ENCODE measurements at places on chromosomes 6 and 20.

GRCh38 chr20:31818376-31818908 is 714 bp upstream of the MYLK2 start:
- DNase-seq = no peak

- DNase-seq = no peak
Measured at GRCh38 chr6:113989675-113990074, 18.7 kb upstream of the HDAC2 start.

- peak; percentile 34 for DNase-seq
Measured at GRCh38 chr6:123323452-123324329, 313.1 kb downstream of the TRDN start.

DNA sequence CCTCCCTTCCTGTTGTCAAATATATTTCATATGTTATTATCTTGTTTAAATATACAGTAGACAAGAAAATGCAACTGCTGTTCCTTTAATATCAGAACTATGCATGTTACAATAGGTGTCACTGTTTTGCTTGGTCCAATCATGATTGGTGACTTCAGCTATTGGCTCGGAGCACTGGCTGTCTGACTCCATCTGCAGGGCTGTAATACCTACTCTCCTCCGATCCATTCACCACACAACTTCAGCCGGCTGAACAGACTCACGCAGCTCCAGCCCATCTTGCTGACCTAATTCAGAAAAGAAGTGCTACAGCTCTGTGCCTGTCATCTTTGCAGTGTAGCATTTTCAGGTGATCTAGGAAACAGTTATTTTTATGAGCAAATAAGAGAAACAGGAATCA is at the start of gene BTBD3:
Gene BTBD3, plus strand, starts transcription at position 231 of the 400 bp plus-strand sequence. CDS start 383 bp downstream, outside the sequence.
- peak; percentile 20 for DNase-seq

- no peak for DNase-seq
Measured at GRCh38 chr6:52640916-52641315, 30.0 kb upstream of the TMEM14A start.

- no peak for DNase-seq
Measured at GRCh38 chr20:53897884-53898555, 172.4 kb downstream of the BCAS1 start.

- no peak for DNase-seq
Measured at GRCh38 chr20:42118001-42118400, 499.8 kb upstream of the CHD6 start.

DNA sequence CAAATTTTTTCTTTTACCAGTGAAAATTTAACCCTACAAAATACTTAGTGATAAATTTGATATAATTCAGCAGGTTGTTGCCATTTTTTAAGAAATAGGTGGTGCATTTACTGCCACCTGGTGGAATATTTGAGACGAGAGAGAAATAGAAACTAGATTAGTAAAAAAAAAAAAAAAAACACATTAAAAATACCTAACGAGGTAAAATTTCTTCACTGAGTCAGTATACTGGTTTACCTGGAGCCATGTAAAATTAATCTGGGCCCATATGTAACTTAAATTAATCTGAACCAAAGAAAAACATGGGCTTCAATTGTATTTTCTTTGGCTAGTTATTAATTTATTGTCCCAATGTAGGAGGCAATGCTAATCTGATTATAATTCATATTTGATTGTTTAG is 520.8 kb downstream of the EPM2A start:
- no peak for DNase-seq

DNA sequence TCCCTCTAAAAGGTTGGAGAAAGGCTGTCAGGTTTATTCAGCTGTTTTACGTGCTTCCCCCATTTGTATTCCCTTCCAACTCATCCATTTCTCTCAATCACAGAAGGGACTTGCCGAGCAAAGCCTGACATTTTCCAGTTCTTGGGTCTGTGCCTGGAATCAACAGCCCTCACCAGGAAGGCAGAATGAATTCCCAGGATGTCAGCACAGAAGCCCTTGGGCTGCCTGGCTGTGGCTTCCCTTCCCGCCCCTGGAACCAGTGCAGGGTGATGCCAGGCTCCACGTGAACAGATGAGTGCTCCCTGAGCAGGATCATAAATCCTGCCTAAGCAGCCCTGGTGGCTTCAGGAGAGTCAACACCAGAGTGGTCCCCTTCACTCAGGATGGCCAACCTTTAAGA is 86.1 kb upstream of the CD83 start:
- DNase-seq = no peak

DNA sequence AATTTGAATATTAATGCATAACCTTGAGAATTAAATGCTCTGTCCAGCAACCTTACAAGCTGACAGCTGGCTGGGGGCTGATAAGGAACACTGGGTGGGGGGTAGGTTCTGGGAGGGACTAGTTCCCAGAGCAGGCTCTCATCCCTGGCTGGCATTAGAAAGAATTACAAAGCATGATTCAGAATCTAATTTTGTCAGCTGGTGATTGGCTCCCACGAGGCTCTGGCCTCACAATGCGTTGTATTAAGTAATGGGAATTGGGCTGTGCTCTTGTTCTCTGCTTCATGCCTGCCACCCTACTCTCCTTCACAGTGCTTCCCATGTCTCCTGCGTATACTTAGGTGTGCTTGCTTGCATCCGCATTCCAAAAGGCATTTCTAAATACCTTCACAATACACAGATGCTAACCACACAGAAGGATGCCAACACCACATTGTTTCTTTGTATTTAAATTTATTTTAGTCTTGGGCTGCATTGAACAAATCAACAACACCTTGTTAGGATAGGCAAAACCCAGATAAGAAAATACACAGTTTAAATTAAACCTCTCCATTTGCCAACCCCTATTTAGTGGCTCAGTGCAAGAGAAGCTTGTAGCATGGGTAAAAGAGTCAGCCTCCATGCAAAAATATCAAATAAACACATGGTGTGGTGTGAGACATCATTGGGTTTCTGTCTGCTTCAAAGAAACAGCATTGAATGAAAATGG is 434.5 kb upstream of the JAG1 start:
- DNase-seq = no peak

GRCh38 chr6:112618849-112619248 is 271.7 kb downstream of the RFPL4B start:
- no peak for DNase-seq

GRCh38 chr20:45823949-45824835 is 2.9 kb downstream of the TNNC2 start:
- DNase-seq = no peak

- DNase-seq = no peak
Measured at GRCh38 chr6:48067148-48067712, 43.8 kb downstream of the PTCHD4 start.

- no peak for DNase-seq
Measured at GRCh38 chr6:18216411-18216810, 47.9 kb downstream of the DEK start.

- no peak for DNase-seq
Measured at GRCh38 chr20:62391165-62392076, 4.5 kb downstream of the RPS21 start.

DNA sequence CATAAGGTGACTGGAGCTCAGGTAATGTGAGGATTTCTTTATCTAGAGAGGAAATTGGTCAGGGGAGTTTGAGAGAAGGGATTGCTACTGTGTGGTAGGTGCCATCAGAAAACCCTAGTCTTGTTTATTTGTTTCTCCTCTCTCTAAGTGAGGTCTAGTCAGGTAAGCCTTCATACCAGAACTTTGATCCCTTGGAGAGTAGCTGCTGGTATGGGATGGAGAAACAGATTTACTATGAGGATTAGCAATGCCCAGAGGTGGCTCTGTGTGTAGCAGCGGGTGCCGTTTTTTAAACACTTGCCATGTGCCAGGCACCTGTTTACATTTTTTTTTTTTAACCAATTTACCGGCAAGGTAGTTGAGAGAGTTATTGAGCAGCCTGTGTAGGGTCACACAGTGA is 19.5 kb downstream of the CMTR1 start:
- no peak for DNase-seq

DNA sequence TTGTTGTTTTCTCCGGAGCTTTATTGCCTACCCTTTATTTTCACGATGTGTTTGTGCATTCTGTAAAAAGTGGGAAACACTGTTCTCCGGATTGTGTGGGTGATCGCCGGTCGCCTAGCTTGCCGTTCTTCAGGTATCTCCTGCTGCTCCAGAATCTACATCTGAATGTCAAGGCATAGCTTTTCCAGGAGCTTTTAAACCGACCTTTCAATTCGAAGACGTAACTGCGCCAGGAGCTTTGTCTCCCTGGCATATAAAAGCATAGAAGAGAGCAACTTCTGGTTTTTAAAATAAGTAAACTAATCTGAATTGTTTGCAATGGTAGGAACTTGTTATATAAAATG is 96.0 kb downstream of the HFE start:
- DNase-seq = no peak

DNA sequence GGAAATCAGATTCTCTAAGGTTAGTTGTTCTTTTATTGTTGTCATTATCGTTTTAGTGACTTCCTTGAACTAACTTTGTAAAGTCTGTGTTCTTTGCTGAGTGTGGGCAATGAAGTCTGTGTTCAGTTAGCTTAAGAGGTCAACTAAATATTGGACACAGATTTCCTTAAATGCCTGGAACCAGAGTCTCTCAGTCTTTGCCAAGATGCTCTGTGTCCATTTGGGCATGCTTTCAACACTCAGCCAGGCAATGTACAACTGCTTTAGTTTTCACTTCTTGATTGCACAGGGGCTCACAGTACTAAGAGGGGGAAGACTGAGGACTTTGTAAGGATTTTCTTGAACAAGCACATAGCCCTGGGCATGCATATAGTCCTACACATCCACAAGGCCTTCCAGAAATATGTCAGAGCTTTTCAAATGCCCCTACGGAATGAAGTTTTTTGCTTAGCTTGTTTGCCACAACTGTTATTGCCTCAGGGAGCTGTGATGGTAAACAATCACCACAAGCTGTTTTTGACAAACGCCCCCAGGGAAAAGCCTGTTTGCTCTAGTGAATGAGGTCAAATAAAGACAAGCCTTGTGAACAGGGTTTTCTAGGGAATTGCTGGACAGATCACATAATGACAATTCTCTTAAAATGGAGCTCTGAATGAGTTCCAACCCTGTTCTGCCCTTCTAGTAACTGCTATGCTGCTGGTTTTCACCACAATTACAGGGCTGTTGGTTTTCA is 82.5 kb downstream of the B3GAT2 start:
- no peak for DNase-seq

DNA sequence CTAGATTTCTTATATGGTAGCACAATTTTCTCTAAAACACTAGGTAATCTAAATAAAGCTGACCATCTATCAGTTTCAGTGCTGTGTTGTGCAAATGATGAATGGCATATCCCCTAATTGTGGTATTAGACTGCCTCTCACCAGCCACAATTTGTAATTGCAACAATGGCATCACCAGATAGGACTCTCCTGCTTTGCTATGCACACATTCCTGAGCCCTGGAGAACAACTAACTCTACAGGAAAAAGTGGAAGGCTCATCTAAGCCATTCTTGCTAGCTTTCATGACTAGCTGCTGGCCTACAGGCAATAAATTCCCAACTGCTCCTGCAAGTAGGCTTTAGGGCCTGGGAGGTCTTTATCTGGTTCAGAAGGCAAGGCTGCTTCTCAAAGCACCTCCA is 974.1 kb downstream of the EYS start:
- DNase-seq = no peak

GRCh38 chr20:1509237-1509636 is 18.0 kb upstream of the SIRPB2 start:
- DNase-seq = no peak

DNA sequence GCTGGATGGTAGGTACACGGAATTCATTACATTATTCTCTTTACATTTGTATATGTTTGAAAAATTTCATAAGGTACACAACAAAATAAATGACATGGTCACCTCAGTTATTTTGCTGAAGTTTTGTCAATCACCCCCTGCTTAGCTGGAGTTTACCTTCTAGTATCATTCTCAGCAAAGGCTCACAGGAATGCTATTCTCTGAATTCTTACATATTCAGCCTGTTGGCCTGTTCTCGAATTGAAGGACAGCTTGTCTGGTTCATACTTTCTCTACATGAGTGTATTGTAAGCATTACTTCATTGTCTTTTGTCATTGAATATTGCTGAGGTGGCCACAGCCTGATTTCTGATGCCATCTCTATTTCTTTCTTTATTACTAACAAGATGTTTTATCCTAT is 12.8 kb downstream of the CALHM5 start:
- no peak for DNase-seq

DNA sequence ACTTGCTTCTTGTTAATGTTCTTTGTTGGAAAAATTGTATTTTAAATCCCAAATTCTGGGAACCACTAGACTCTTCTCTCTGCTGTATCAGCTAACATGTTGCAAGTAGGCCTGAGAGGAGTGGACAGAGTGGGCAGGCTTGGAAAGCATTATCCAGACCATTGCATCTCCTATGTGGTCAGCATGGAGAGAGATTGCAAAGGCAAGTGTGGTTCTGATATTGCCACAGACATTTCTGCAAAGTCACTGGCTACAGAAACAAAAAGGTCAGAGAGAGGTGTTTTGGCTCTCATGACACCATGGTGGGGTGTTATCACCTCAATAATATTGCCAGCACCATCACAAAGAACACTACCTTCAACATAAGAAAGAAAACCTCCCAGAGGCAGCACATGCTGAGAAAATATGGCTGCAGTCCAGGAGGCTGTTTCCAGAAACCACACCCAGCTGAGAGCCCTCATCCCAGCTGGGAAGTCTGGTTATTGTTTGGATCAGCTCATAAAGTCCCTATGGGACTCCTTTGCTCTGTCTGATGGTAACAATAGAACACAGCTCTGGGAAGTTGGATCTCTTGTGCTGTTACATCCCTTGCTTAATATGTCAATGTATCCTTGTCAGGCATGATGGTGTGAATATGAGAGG is 78.2 kb upstream of the TBX18 start:
- DNase-seq = no peak

- no peak for DNase-seq
Measured at GRCh38 chr6:159193923-159194322, 24.7 kb downstream of the FNDC1 start.

GRCh38 chr20:19734811-19735210 is 23.2 kb upstream of the RIN2 start:
- DNase-seq = no peak

- no peak for DNase-seq
Measured at GRCh38 chr20:36821964-36822437, 48.4 kb upstream of the DSN1 start.

- DNase-seq = no peak
Measured at GRCh38 chr6:35219683-35220326, 6.0 kb downstream of the SCUBE3 start.

GRCh38 chr6:106730718-106731117 is 101.3 kb downstream of the QRSL1 start:
- DNase-seq = no peak

DNA sequence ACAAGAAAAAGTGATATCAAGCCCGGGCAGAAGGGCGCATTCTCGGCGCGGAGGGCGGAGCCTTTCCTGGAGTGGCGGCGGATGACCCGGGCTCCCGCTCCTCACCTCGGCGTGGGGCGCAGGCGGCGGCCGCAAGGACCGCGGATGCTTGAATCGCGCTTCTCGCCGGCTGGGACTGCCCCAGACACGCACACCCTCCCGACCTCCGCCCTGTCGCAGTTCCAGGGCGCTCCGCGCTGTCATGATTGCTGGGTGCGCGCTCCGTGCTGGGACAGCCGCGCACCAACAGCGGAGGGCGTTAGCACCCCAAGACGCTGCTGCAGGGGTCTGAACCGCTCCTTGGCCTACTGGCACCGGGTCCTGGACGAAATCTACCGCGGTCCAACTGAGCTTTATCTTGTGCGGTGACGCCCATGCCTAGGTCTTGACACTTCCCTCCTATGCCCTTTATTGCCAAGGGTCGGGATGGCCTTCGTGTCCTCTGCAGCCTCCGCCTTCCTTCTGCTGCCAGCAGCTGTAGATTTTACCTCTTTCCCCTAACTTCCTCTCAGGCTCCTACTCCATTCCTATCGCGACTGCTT is 43.3 kb downstream of the IRAK1BP1 start:
- DNase-seq = no peak

GRCh38 chr6:141415896-141416295 is 716.8 kb upstream of the GJE1 start:
- no peak for DNase-seq

All from right lung (tissue), 10 donors.